ENCODE measurements at places on chromosomes 1 and 21.

DNA sequence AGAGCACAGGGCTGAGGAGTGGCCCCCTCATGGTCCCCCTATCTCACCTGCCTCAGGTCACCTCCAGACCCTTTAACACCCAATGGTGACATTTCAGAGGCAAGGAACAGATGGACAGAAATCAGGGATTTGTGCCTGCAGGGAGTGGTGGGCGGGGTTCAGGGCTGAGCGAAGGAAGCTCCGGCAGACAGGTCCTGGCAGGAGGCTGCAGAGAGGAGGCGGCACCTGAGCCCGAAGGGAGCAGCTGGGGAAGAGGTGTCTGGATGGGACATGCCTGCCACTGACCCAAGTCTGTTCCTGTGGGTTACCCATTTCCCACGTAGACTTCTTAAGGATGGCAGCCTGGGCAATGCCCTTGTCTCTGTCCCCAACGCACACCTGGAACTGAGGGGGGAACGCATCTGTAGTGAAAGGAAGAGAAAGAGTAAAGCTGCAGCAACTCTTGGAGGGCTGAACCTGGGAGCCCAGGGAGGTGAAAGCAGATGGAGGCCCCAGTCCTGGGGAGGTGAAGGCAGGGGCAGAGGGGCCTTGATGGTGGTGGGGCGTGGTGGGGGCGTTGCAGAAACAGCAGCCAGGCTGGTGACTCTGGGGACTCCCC lies 61.6 kb upstream of the ADARB1 start:
- no peak for DNase-seq

- DNase-seq = no peak
These were observed 93.0 kb downstream of the HFM1 start for GRCh38 chr1:91311672-91312071.

GRCh38 chr1:61531716-61532115 lies 193.2 kb downstream of the TM2D1 start:
- no peak for DNase-seq

- DNase-seq = no peak
These were observed 31.6 kb downstream of the AGT start for GRCh38 chr1:230682274-230682673.

All from stromal cell of bone marrow (primary cell).